ENCODE measurements at places on chromosomes 6 and 20. TPM values are rescaled to one million over a fixed set of nuclear protein-coding genes. Genes with fewer than 3 reads are reported as not detected.

TMEM181 gene
- 14.1 TPM for polyA plus RNA-seq

FBXO5 gene
- 2.5 TPM for polyA plus RNA-seq

PRR18 gene
- 0.23 TPM for polyA plus RNA-seq

SLC35D3 gene
- 5.9 TPM for polyA plus RNA-seq

All from pancreas (tissue), 10 donors.